Activated CD4-positive, alpha-beta T cell treated with anti-CD3 and anti-CD28 coated beads, Interleukin-2, amount 50 U/mL, for 1 hour (primary cell): ENCODE measurements at places on chromosomes 7 and 10.
A peak's percentile ranks its signal among the peaks of the same experiment; 100 is the strongest.

DNA sequence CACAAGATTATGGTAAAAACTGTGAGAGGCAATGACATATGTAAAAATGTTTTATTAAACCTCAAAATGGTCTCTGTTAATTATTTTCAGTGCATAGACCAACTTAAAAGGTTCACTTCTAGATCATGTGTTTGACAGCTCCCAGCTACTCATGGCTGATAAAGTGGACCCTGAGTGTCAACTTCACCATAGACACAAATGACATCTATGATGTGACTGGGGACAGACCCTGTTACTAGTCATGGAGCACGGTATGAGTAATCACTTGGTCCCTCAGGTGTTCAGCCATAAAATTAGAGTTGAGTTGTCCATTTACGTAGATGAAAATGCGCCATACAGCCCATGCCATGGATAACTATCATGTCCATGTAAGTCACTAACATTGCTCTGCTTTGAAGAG, 199.8 kb downstream of the ZNF365 start:
- no peak for DNase-seq

DNA sequence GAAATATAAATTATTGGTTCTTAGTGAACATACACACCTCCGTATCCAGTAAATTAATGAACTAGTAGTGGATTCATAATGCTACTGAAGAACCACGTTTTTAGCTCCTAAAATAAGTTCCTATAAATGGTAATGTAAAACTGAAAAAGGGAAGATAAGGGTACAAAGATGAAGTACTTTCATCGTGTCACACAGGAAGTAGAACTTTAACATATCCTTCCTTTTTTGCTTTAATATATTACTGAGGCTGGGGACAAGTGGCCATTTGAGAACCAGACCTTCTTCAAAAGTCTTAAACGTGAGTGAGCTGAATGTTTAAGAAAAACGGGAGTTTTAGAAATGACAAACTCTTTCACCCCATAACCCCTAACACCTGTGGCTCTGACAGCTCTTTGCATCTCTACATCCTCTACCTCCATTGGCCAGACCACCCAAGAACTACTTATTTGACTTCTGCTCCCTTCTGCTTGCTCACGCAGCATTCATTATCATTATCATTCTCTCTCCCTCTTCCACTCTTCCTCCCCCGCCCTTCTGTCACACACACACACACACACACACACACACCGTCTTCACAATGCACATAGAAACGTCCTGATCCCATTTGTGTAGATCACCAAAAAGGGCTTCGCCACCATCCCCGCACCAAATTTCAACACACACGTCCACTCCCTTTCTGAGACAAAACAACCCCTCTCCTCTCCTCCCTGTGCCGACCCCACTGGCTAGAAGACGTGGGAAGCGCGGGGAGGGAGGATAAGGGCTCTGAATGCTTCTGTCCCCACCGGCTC, 677 bp downstream of the SKAP2 start:
- DNase-seq: peak; percentile 0

DNA sequence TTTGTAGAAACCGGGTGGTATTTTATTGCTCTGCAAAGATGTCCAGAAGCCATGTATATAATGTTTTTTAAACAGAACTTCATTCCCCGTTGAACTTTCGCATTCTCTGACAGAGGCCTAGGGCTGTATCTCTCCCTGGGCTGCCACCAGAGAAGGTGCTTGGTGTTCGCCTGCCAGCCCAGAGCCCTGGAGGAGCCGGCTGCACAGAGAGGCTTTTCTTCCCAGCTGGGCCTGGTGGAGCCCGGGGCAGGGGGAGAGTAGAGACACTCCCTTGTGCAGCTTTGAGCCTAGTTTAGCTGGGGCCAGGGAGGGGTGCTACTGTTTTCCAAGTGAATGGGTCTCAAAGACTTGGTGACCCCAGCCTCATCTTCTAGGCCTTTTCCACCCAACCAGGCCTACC, 13.6 kb upstream of the TRIM8 start:
- no peak for DNase-seq

DNA sequence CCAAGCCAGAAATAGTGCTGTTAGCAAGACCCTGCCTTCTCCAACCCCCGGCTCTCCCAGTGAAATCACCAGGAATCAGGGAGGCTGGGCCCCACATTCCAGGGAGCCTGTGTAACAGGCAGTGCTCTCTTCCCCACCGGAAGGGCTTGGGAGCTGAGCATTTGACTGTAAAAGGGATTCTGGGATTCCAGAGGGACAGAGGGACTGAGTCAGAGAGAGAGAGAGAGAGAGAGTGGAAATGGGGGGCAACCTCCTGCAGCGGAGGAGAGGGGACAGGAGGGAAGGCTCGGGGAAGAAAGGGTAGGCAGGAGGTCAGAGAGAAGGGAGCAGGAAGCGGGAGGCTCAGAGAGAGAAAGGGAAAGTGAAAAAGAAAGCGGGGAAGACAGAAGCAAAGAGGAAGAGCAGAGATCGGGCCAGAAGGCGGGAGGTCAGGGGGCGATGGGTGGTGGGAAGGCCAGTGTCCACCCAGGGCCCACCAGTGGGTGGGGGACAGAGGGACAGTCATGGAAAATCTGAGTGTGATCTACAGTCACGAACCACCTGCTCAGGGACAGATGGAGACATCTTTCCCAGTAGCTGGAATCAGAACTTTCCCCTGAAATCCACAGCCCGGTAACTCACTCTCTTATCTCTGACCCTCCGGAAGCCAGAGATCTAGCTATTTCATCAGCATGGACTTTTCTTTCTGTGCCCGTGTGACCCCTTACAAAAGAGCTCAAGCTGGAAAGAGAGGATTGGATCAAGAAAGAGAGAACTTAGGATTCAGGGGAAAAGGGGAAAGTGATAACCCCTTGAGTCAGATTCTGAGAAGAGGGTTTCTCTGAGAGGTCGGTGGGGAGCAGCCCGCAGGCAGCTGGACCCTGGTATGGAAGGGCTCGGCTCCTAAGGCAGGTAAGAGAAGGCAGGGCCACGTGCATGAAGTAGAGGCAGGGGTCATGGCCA, 4.6 kb upstream of the SERPINE1 start:
- DNase-seq: no peak

- no peak for DNase-seq
Observed at GRCh38 chr7:88146616-88147015, 73.2 kb downstream of the SRI start.

DNA sequence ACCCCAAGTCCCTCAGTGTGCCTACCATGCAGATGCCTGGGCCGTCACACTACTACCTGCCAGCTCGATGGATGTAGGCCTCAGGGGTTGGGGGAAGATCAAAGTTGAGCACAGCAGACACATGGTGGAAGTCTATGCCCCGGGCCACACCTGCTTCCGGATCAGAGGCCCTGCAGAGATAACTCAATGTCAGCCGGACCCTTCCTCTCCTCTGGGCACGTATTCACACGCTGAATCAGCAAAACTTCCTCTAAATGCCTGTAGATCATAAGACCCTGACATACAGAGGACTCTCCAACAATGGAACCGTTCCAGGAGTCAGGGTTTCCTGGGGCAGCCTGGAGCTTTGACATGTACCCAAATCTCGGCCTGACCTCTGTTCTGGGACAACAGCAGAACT, 3.7 kb downstream of the DDX56 start:
- DNase-seq: no peak

DNA sequence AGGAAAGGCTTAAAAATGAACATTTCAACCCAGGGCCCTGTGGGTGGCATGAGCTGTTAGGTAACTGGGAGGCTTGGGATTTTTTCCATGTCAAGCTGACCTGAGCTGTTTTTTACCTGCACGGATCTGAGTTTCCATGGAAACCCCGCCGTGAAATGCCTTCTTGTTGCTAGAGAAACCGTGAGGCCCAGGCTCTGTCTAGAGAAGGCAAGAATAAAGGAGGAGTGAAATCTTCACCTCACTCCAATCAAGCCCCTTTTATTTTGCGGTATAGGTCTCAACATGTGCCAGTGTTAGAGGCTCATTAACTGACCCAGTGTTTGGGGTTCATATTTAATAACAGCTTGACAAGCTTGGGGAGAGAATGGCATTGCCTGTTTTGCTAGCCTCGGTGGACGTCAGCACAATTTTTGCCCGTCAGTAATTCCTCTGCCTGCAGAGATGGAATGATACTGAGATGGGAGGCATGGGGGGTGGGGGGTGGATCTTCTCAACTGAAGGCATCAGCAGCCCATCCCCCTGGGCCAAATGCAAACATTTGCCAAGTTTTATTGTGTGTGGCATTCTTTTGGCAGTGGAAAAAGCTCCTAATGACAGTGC, 48.9 kb upstream of the PDCD4 start:
- DNase-seq: no peak

DNA sequence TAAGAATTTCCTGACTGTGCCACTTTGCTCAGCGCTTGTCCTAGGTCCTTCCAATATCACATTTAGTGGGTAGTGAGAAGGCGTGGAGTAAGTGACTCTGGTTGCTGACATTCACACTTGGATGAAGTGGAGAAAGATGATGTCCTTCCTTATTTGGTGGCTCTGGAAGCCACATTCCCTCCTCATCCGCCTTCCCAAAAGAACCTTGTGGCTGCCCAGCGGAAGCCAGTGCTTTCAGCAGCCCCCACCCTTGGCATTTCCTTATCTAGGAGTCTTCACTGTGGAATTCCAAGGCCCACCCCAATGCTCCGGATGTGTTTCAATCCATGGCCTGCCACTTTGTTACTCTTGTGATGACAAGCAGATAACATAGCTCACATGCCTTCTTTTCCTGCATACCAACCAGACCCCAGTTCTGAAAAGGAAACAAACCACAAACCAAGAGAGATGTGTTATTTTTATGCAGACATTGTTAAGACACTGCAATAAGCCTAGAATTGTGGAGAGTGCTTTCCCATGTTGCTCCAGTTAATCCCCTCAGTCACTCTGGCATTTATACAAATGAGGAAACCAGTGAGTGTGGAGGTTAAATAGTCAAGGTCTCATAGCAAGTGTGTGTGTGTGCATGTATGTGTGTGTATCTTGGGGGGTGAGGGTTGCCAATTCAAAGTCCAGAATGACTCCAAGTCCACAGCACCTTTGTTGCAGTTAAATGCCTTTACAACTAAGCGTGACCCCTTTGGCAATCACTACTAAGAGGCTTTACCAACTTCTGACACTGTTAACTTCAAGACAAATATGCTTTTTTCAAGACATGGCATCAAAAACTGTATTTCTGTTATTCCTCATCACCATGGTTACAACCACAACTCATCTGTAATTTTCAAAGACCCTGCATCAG, 10.3 kb upstream of the ANKRD1 start:
- no peak for DNase-seq

- DNase-seq: peak; percentile 16
Observed at GRCh38 chr10:127293640-127294039, 97.2 kb upstream of the INSYN2A start.

DNA sequence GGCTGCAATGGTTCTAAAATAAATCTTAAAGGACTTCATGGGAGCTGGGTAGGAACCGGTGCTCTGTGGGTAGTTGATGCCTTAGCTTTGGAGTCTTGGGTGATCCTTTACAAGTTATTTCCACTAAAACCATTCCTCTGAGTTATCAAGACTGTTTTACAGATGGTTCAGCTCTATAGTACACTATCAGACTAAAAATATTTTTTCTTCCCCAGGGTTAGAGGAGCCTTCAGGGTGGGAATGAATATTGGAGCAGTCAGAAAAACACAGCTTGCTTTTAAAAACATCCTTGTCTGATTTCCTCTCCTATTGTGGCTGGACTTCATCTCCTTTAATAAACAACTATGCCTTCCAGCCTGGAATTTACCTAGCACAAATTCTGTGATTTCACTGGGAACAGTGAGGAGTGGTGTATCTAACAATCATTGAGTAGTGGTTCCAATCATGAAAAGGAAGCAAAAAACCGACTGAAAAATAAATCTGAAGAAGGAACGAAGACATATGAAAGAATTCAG, 102.6 kb upstream of the AFAP1L2 start:
- DNase-seq: no peak

DNA sequence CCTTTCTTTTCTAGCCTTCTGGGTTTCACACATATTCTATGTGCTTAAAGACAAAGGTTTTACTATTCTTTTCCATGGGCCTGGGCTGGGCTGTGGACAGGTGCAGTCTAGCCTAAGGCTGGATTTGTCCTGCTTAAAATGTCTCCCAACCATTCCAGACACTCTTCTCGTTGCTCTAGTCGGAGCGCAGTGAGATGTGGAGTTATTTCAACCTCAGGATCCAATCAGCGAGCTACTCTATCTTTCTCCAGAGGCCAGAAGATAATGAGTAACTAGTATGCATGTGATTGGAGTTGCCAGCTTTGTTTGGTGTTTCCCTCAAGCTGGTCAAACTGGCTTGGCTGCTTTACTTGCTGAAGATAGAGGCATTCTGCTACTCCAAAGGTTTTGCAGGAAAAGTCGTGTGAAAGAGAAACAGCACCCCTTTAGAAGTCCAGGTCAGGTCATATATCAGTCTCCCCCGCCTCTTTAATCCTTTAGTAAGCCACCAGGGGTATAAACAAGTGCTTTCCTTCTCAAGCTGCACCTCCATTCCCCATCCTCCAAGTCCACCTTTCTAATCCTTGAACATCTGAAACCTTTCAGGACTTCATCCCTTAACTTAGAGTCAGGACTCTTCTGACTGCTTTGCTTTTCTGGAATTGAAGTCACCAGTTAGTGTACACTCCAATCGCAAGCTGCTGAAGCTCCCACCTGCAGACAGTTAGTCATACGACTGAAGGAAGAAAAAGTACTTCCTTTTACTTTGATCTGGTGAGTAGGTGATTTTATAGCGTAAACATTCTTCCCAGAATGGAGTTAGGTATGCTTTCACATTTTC, 78.8 kb downstream of the DNMBP start:
- DNase-seq: no peak
